ENCODE measurements at places on chromosomes 5 and 9.
A peak's percentile ranks its signal among the peaks of the same experiment; 100 is the strongest.

DNA sequence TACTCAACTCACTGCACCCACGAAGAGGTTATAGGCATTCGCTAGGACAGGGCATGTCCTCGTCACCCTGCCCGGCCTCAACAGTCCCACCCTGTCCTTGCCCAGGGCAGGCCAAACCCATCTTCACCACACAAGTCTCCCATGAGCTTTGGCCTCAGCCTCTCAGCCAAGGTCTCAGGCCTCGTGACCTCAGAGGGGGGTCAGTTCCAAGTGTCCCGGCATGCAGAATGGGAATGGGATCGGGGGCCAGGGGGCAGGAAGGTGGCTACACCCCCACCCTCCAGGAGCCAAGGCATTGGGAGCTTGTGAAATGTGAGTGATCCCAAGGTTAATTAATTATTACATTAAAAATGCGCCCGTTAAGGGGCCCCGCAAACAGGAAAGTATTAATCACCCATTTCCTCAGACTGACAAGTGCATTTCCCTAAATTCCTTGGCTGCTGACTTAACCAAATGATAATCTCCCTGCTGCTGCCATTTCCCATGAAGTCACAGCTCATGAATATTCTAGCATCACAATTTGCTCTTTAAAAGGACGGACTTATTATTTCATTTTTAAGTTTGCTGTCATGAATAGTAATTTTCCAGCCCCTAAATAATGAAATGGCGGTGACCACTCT lies 8.0 kb upstream of the UBAC1 start:
- no peak for DNase-seq

DNA sequence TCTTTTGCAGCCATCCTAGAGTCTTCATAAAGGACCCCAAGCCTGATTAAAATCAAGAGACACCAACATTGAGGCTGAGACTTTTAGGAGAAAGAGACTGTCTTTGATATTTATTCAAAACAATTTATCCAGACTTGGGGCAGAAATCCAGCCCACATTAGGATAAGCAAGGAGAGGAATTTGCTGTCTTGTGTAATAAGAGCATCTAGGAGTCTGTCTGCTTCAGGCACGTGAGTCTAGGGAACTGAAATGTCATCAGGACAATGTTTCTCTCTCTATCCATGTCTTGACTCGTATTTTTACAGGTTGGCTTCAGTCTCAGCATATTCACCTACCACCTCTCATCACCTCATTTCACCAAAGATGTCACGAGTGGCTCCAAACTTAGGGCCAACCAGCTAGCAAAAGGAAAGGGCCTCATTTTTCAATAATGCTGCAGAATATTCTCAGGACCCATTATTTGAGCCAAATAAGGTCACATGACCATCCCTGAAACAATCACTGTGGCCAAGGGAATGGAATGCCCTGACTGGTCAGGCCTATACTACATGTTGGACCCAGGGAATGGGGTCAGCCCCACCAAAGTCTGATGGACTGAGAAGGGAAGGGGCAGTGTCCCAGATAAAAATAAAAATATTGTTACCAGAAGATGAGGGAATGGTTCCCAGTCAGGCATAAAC lies 70.3 kb upstream of the SAP30L start:
- no peak for DNase-seq

DNA sequence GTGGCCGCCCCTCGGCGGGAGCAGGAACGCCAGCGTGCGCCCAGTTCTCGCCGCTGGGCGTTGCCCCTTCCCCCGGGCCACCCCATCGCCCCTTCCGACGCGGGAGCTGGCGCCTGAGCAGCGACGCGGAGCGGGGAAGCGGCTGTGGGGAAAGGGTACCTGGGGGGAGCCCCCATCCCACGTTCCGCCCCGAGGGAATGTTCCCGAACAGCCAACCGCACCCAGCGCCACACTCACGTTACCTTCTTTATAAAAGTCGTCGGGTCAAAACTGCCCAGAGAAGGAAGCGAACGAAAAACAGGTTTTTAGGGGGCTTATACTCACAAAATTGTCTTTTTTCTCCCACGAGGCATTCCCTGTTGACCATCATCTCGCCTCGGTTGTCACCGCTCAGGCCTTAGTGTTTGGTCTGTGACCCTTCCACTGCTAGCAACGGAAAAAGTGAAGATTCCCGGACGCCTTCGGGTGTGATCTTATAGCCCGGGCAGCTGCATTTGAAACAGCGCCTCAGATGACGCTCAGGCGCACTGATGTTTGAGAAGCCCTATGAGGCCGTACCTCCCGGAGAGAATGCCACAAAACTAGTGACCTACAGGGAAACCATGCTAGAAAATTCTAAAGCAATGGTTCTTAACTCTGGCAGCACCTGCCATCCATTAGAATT lies 475 bp upstream of the GOLM1 start:
- DNase-seq, result no peak

DNA sequence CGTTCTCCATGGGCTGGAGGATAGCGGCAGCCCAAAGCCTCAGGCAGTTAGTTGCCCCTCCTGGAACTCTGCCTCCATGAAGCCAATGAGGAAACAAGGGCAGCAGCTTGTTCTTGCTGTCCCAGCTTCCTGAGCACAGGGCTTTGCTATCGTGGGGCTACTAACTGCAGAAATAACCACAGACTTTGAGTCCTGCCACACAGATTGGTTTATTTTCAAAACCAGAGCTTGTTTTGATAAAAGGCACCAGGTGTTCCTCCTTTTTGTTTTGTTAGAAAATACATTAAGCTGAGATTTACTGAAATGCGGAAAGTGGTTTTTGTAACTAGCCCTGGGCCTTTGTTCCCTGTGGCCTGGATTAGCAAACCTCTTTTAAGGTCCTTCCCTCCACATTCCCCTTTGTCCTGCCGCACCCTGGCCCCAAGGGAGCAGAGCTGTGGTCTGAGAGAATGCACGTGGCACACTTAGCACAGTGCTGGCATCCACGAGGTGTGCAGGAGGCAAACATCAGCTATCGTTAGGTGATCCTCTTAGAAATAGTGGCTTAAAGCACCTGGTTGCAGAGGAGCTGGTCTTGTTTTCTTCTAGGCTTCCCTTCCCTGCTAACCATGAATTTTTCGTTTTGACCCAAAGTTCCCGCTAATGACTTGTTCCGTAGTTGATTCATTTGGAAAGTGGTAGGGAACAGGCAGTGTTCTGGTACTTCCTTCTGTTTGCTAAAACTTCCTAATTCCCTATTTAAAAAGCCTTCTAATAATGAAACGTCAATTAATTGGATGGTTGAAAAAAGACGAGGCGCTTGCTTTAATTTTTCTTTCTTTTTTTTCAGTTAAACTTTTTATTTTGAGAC lies 21.5 kb downstream of the MVB12B start:
- DNase-seq, result peak; percentile 48

Data from NT2/D1 (cell line).